Posterior vena cava (tissue), 2 donors: ENCODE measurements at places on chromosomes 12 and 14. TPM values are rescaled to one million over a fixed set of nuclear protein-coding genes. Genes with fewer than 3 reads are reported as not detected.

RD3L gene
- not detected for total RNA-seq

TTC6 gene
- not detected for total RNA-seq

C1S gene
- total RNA-seq: 986 TPM

DNA sequence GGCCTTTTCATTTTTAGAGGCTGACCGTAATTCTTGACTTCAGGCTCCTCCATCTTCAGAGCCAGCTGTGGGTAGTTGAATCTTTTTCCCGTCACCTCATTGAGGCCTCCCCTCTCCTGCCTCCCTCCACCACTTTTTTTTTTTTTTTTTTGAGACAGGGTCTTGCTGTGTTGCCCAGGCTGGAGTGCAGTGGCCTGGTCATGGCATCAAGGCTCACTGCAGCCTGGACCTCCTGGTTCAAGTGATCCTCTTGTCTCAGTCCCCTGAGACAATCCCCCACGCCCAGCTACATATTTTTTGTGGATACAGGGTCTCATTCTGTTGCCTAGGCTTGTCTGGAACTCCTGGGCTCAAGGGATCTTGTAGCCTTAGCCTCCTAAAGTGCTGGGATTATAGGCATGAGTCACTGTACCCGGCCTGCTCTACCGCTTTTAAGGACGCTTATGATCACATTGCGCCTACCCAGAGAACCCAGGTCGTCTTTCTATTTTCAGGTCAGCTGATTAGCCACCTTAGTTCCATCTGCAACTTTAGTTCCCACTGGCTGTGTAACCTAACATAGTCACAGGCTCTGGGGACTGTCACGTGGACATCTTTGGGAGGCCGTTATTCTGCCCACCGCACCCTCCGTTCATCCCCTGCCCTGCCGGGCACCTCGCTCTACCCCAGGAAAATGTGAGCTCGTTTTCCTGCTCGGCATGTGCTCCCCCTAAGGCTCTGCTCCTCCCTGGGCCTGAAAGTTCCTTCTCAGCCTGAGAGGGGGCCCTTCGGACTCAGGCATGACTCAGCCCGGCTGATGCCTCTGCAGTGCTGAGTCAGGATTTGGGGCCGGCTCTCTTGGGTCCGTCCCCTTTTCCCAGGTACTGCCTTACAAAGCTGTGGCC is 13.4 kb downstream of the TNFAIP2 start:
- no peak for DNase-seq

GRCh38 chr14:76862546-76863282 is 36.5 kb downstream of the LRRC74A start:
- peak; percentile 45 for DNase-seq

- no peak for DNase-seq
Measured at GRCh38 chr12:33223956-33224355, 215.7 kb downstream of the SYT10 start.
